ENCODE measurements at places on chromosomes 1 and 21. TPM values are rescaled to one million over a fixed set of nuclear protein-coding genes. Genes with fewer than 3 reads are reported as not detected.

- peaks cover 18% of the 10 kb centered on the region for H3K4me1 ChIP-seq
- peaks cover 7% of the 10 kb centered on the region for H3K36me3 ChIP-seq
- no peak overlapping the region for H3K4me3 ChIP-seq
- DNase-seq: no peak
- no peaks in the 10 kb centered on the region for H3K27me3 ChIP-seq
These were observed 8.5 kb downstream of the ERRFI1 start for GRCh38 chr1:8017495-8018197.

DNA sequence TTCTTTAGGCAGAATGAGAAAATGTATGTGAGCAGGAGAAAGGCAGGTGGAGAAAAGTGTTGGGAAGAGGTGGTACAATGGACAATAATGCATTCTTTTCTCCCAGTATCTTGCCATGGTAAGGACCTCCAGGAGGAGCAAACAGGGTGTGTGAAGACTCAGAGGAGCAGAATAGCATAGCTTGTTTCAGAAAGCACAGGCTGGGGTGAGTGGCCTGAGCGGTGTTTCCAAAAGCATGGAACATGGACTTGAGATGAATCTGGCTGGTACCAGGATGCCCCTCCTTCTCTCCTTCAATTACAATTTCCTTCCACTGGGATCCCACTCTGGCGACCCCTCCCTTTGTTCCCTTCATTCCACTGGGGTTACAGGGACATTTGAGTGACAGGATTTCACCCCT is 123.4 kb upstream of the TNR start:
- peaks cover 10% of the 10 kb centered on the region for H3K4me1 ChIP-seq
- DNase-seq: no peak
- H3K36me3 ChIP-seq: no peaks in the 10 kb centered on the region
- H3K27ac ChIP-seq: no peak overlapping the region
- H3K27me3 ChIP-seq: no peaks in the 10 kb centered on the region
- H3K4me3 ChIP-seq: no peak overlapping the region

DNA sequence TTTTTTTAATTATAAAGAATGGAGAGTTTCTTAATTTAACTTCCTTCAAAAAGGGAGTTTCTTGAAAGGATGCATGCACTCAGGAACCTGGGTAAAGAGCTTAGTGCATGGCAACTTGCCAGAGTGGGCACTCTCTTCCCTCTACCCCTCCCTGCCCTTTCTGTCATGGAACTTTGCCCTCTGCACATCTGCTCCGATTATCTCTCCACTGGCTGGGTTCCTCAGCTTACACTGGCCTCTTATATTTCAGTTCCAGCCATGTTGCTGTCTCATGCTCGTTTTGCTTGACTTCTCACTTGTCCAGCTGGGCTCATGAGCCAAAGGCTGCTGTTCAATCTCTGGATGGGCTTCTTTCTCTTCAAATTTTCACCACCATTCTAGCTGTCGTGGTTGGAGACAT is 87.0 kb downstream of the NCAM2 start:
- H3K4me3 ChIP-seq: no peak overlapping the region
- no peak overlapping the region for H3K27ac ChIP-seq
- H3K4me1 ChIP-seq: no peaks in the 10 kb centered on the region
- no peak for DNase-seq
- no peaks in the 10 kb centered on the region for H3K36me3 ChIP-seq
- H3K27me3 ChIP-seq: no peaks in the 10 kb centered on the region

Gene MAGI3
- total RNA-seq: 137 TPM

Gene PDE9A
- 7.2 TPM for total RNA-seq

- no peaks in the 10 kb centered on the region for H3K36me3 ChIP-seq
- no peaks in the 10 kb centered on the region for H3K27me3 ChIP-seq
- H3K4me3 ChIP-seq: no peak overlapping the region
- no peak for DNase-seq
- H3K4me1 ChIP-seq: no peaks in the 10 kb centered on the region
- H3K27ac ChIP-seq: no peak overlapping the region
These were observed 70.3 kb downstream of the TNFSF18 start for GRCh38 chr1:172980456-172980855.

DNA sequence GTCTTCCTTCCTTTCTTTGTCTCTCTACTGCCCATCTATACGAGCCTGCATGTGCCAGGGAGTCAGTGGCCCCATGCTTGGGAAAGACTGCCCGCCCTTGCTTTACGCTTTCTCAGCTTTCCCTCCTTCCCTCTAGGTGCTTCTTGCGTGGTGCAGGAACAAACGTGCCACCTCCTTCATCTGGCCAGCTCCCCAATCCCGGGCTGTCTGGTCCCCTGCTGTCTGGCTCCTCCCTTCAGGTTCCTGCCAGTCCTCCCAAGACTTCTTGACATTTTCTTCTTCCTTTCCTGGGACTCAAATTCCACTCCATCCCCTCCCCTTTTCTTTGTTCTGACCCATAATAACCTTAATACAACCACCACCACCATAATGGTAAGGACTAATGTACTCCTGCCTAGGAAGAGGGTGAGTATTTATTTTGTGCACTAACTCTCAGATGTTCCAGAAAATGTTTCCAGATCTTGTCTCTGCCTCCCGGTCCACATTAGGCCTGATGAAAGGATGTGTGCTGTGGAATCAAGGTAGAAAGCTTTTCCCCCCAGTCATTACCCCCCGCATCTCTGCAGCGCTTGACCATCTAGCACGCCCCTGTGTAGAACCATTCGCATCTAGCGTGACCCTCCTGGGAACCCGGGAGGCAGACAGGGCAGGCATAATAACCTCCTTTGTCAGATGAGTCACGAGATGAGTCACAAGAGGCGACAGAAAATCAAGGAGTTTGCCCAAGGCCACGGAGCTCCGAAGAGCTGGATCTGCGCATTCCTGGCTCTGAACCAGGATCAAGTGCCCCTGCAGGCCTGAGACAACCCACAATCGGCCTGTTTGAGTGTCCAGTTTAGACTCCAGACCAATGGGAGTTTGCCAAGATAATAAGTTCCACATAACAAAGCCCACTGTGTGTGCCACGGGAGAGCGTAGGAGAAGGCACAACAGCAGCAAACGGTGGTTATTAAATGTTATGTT is 60.1 kb upstream of the NEK2 start:
- no peaks in the 10 kb centered on the region for H3K27me3 ChIP-seq
- DNase-seq: no peak
- no peak overlapping the region for H3K27ac ChIP-seq
- H3K36me3 ChIP-seq: no peaks in the 10 kb centered on the region

DNA sequence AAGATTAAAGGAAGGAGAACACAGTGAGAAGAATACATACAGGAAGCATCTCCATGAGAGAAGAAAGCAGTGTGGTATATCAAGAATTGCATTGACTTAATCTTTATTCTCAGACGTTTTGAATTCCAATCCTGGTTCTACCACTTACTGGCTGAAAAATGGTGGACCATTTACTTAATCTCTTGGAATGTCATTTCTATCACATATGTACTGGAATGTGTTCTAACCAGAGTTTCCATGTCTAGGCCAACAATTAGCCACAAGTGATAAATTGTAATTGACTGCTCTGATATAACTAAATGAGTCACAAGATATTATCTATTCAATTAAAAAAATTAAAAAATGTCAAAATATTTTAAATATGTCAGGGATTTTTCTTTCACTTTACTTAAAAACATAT is 626.1 kb downstream of the PTPRC start:
- no peaks in the 10 kb centered on the region for H3K36me3 ChIP-seq
- H3K4me1 ChIP-seq: no peaks in the 10 kb centered on the region
- H3K27ac ChIP-seq: no peak overlapping the region
- no peaks in the 10 kb centered on the region for H3K27me3 ChIP-seq

Gene C2CD2
- 19.5 TPM for total RNA-seq

DNA sequence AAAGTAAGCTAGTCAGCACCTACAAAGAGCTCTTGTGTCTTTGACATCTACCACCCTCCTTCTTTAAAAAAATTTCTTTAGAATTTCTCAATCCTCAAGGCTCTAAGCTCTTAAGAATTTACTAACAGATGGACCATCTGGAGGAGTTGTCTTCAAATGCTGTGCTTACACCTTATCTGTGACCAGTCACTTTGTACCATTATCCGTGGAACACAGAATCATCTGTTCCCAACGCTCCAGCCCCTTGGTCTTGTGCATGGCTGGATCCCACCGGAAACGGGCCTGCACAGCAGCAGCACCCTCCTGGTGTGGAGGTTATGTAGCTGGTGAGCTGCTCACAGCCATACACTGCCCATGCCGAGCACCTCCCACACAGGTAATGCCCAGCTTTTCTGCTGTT is 89.0 kb downstream of the TBX19 start:
- H3K36me3 ChIP-seq: no peaks in the 10 kb centered on the region
- H3K27me3 ChIP-seq: no peaks in the 10 kb centered on the region
- DNase-seq: no peak
- no peaks in the 10 kb centered on the region for H3K4me1 ChIP-seq
- H3K27ac ChIP-seq: no peak overlapping the region

Gene PTPN7
- total RNA-seq: 4.5 TPM

Gene ELAVL4
- 0.74 TPM for total RNA-seq

DNA sequence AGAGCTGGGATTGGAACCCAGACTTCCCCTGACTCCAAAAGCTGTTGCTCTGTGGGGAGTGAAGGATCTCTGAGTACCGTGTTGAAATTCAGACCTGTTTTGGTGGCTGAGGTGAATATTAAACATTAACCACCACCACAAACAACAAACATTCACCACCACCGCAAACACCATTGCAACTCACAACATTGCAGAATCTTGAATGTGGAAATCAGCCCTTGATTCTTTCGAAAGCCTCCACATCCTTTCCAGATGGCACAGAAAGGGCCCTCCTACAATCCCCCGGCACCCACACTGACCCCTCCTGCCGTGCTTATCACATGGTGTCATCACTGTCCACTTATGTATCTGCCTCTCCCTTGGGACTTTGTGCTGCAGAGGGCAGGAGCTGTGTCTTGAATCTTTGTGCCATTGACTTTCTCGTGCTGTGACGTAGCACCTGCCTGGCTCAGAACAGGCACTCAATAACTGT is 1.4 kb downstream of the CDA start:
- DNase-seq: no peak
- no peak overlapping the region for H3K27ac ChIP-seq
- no peaks in the 10 kb centered on the region for H3K36me3 ChIP-seq
- peaks cover 9% of the 10 kb centered on the region for H3K4me1 ChIP-seq
- H3K4me3 ChIP-seq: no peak overlapping the region

Gene HLX
- total RNA-seq: 36.7 TPM

Gene TINAGL1
- 89.4 TPM for total RNA-seq

Gene CLEC20A
- not detected for total RNA-seq

- DNase-seq: peak; percentile 93
- H3K4me3 ChIP-seq: peak within 1 kb of the TSS; percentile 55
- peak within 1 kb of the TSS; percentile 86 for H3K27ac ChIP-seq
- no peaks in the 10 kb centered on the region for H3K36me3 ChIP-seq
- H3K27me3 ChIP-seq: no peaks in the 10 kb centered on the region
- peaks cover 12% of the 10 kb centered on the region for H3K4me1 ChIP-seq
These were observed at the start of gene FRRS1 for GRCh38 chr1:99766378-99766800. Gene FRRS1, minus strand, starts transcription at chr1:99766635. Its CDS starts 17,867 bp downstream, at chr1:99748768.

DNA sequence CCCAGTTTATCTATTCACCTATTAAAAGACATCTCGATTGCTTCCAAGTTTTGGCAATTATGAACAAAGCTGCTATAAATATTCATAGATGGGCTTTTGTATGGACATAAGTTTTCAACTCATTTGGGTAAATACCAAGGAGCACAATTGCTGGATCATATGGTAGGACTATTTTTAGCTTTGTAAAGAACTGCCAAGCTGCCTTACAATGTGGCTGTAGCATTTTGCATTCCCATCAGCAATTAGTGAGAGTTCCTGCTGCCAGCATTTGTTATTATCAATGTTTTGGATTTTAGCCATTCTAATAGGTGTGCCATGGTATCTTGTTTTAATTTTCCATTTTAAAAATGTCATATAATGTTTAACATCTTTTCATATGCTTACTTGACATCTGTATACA is 475.6 kb upstream of the NCAM2 start:
- H3K4me3 ChIP-seq: no peak overlapping the region
- no peaks in the 10 kb centered on the region for H3K4me1 ChIP-seq
- no peak overlapping the region for H3K27ac ChIP-seq
- no peaks in the 10 kb centered on the region for H3K27me3 ChIP-seq

- no peak overlapping the region for H3K4me3 ChIP-seq
- H3K4me1 ChIP-seq: no peaks in the 10 kb centered on the region
- H3K36me3 ChIP-seq: no peaks in the 10 kb centered on the region
- no peak overlapping the region for H3K27ac ChIP-seq
These were observed 33.1 kb downstream of the PGBD5 start for GRCh38 chr1:230392920-230393521.

- H3K4me3 ChIP-seq: no peak overlapping the region
- no peaks in the 10 kb centered on the region for H3K36me3 ChIP-seq
- H3K27me3 ChIP-seq: peaks cover 72% of the 10 kb centered on the region
These were observed 8.7 kb upstream of the OLIG1 start for GRCh38 chr21:33061233-33061632.

DNA sequence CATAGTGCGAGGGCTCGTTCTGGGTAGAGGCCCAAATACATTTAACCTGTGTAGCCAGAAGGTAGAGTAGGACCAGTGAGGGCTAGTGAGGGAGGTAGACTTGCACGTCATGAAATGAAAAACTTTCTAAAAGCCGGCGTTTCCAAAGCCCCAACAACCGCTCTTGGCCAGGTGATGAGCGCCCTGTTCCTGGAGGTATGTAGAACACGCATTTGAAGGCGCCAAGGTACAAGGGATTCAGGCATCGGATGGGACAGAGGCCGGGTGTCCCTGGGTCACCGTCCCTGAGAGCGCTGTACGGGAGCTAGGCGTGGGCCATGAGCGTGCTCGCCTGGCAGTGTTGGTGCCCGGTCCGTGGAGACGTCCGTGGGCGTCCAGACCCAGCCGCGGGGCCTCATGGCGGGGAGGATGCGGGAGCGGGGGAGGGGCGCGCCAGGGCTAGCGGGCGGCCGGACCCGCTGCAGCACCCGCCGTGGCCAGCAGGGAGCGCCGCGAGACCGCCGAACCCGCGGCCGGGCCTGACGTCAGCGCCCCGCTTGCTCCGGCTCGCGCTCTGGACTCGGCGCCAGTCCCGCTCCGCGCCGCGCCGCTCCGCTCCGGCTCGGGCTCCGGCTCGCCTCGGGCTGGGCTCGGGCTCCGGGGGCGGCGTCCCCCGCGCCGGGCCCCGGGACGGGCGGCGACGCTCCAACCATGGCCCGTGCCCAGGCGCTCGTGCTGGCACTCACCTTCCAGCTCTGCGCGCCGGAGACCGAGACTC is at the start of gene PTPRU:
PTPRU (plus strand) TSS at position 568 of the 757 bp plus-strand sequence; CDS start at position 691, 123 bp downstream.
- H3K4me1 ChIP-seq: peaks cover 6% of the 10 kb centered on the region
- H3K4me3 ChIP-seq: peak within 1 kb of the TSS; percentile 69
- no peaks in the 10 kb centered on the region for H3K36me3 ChIP-seq
- peak; percentile 88 for DNase-seq
- peaks cover 7% of the 10 kb centered on the region for H3K27me3 ChIP-seq
- no peak within 1 kb of the TSS for H3K27ac ChIP-seq

Gene GSTM4
- total RNA-seq: 19.7 TPM

DNA sequence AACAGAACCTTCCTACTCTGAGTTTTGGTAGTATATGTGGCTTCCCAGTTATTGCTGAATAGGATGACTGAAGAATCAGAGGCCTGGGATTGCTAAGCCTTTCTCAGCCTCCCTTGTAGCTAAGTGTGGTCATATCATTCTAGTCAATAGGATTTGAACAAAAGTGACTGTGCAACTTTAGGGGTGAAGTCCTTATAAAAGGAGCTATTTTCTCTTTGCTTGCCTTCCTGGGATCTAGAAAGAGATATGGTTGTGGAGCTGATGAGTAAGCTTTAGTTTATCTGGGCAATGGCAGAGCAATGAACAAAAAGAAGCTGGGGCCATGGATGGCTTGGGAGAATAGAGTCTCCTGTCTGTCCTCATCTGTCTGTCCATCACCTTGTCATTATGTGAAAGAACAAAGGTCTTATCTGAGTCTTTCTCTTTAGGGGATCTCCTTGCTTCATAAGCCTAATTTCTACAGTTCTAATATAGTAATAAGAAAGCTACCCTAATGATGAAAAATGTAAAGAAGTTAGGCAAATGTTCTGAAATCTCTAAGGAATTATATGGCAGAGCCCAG is 91.5 kb downstream of the TENT5C start:
- no peaks in the 10 kb centered on the region for H3K27me3 ChIP-seq
- no peak for DNase-seq
- H3K4me3 ChIP-seq: no peak overlapping the region
